ENCODE measurements at places on chromosomes 3 and 15.

GRCh38 chr3:168395551-168395950 lies 299.8 kb upstream of the GOLIM4 start:
- DNase-seq, result no peak

- DNase-seq, result no peak
Measured at GRCh38 chr3:169232863-169233262, 430.6 kb downstream of the MECOM start.

- DNase-seq, result no peak
Measured at GRCh38 chr3:148816427-148816826, 11.2 kb upstream of the CPB1 start.

DNA sequence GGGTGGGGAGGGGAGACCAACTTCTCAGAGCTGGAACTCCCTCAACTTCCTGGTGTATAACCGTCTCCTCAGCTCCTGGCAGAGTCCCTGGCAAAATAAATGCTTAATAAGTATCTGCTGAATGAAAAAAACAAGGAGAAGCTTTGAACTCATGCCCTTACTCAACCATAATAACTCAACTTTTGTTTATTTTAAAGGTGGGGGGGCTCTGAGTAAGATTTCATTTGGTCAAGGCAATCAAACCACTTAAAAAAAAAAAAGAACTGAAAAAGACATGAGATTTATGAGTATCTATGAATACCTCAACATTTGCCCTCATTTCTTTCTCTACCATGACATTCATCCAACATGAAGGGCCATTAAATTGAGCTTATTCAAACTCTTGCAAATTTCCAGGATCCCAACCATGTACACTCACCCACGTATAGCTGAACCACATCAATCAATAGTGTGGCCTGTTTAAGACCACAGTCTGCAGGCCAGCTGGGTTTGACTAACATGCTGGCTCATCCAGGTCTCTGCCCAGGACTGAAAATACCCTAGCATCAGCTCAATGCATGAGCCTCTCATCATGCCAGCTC lies 157.9 kb downstream of the FOXP1 start:
- DNase-seq, result no peak

GRCh38 chr3:129025691-129026435 lies 24.8 kb downstream of the EFCC1 start:
- no peak for DNase-seq

GRCh38 chr15:74144153-74144775 lies 13.9 kb downstream of the ISLR2 start:
- no peak for DNase-seq

DNA sequence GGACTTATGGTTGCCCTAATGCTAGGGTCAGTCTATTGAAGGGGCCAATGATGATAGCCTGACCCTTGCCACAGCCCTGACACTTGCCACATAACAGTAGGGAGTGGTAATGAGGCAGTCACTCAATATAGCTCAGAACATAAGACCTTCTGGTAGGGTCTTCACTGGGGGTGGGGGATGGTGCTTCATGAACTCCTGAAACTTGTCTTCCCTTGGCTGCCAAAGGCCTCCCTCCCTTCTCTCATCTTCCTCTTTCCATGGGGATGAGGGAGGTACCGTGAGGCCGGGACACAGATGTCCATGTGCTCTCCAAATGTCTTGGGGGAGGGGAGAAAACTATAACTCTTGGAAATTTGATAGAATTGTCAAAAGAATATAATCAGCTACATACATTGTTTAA lies 21.1 kb upstream of the THSD4 start:
- no peak for DNase-seq

DNA sequence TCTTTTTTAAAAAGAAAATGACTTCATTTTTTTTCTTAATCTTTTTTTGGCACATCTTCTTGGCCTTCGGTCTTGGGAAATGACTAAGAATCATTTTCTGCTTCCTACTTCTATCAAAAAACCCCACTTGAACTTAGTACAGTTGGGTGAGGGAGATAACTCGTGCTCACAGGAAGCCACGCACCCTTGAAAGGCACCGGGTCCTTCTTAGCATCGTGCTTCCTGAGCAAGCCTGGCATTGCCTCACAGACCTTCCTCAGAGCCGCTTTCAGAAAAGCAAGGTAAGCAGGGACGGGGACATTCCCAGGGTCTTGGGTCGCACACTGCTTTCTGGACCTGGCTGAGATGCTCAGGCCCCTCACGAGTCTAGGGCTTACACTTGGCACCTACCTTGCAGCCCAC lies at the start of gene CCR4:
CCR4 (plus strand) TSS at position 235 of the 402 bp plus-strand sequence. CDS start 1,779 bp downstream, outside the sequence.
- DNase-seq, result peak; percentile 73

DNA sequence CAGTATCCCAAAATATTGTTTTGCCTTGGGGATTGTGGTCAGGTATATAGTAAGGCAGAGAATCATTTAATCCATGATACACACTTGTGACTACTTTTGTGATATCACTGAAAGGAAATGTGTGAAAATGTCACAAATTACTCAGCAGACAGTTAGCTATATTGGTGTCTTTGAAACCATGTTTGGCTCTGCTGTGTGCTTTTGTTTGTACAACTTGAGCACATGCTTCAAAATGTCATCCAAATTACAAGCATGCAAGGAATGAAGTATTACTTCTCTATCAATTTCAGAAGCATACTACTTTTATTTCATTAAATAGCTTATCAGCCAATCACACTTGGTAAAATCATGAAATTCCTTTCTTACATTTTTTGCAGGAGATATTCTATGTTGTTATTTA lies 619.0 kb upstream of the AGTR1 start:
- no peak for DNase-seq

DNA sequence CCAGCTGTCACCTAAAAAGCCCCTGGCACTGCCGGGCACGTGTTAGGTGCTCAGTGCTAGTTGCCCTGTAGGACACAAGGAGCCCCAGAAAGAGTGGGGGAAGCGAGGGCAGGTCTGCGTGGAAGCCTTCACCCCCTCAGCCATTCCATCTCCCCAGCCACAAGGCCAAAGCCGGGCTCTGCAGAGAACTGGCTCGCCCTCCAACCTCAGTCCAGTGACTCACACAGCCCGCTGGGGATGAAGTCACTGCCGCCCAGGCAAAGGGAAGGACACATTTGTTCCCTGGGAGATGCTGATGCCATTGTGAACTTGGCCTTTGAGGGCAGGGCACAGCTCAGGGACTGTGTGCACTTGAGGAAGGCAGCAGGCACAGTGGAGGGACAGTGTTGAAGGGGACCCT lies 48.1 kb downstream of the IQSEC1 start:
- DNase-seq, result peak; percentile 96

- no peak for DNase-seq
Measured at GRCh38 chr15:51335538-51336410, 2.6 kb downstream of the CYP19A1 start.

GRCh38 chr15:68201153-68201878 lies 3.8 kb downstream of the CALML4 start:
- DNase-seq, result no peak

- no peak for DNase-seq
Measured at GRCh38 chr15:67784856-67785430, 40.4 kb upstream of the SKOR1 start.

GRCh38 chr15:37425541-37425940 lies 325.2 kb upstream of the MEIS2 start:
- DNase-seq, result no peak

DNA sequence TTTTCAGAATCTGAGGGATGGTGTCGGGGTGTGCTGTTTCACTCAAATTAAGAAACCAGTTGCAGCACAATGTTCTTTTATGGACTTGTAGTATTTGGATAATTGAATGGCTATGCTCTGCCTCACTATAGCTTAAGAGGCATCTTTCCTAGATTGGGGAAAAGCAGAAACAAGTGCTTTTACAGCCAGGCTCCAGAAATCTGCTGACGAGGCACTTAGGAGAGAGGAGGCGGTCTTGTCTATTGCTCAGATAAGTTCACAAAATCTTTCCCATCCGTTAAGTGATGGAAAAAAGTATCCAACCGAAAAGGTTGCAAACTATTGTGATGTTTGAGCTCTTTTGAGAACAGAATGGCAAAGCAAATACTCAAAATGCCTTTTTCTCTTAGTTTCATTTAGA lies 336.1 kb upstream of the RARB start:
- DNase-seq, result no peak

- no peak for DNase-seq
Measured at GRCh38 chr3:123098426-123099330, 31.9 kb downstream of the PDIA5 start.

DNA sequence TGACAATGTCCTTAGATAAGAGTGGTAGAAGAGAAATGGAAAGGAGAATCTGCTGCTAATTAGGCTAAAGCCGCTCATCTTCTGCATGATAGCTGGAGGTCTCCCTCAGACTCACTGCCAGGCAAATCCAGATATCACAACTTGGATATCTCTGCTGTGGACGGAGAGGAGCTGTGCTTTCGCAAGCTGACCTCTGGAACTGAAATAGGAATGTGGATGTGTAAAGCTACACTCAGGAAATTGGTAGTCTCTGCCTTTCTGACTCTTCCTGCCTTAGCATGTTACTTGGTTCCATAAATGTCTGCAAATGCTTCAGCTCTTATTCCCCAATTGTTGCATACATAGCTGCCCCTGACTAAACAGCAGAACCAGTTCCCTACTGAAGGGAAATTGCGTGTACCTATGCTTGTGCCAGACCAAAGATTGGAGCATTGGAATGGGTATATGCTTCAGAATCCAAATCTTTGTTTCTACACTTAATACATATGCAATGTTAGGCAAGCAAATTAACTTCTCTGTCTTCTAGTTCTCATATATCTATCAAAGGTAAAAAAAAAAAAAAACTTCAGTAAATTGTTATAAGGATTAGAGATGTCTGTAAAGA lies 74.7 kb upstream of the ROBO2 start:
- no peak for DNase-seq

- DNase-seq, result peak; percentile 10
Measured at GRCh38 chr3:159322322-159322939, 520.6 kb downstream of the MFSD1 start.

GRCh38 chr15:67992834-67993233 lies 61.3 kb upstream of the PIAS1 start:
- DNase-seq, result no peak

DNA sequence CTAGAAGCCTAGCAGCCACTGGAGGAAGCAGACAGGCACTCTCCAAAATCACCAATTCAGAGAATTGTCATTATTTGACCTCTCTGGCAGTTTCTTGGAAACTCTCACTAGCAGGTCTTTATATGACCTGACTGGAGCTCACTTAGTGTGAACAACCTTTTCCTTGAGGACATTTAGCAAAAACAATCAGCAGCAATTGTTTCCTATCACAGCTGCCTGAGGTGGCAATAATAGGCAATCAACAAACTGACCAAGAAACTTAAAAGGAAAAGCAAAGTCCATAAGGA lies 162.4 kb upstream of the STT3B start:
- no peak for DNase-seq

GRCh38 chr3:45528429-45528828 lies 66.1 kb upstream of the LIMD1 start:
- DNase-seq, result peak; percentile 70

DNA sequence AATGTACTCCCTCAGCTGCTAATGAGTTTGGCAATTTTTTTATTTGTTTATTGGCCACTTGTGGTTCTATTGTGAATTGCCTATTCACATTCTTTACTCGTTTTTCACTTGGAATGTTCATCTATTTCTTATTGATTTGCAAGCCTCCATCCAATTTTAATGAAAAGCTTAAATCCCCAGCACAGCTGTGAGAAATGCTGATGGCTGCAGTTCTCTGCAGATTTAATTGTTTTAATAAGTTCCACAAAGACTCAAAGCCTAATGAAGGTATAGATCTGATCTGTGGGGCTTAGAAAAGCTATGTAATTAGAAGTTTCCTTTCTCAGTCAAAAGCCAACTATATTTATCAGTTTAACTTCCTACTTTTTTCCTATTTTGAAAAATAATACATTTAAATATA lies 41.5 kb downstream of the LYZL4 start:
- DNase-seq, result no peak

DNA sequence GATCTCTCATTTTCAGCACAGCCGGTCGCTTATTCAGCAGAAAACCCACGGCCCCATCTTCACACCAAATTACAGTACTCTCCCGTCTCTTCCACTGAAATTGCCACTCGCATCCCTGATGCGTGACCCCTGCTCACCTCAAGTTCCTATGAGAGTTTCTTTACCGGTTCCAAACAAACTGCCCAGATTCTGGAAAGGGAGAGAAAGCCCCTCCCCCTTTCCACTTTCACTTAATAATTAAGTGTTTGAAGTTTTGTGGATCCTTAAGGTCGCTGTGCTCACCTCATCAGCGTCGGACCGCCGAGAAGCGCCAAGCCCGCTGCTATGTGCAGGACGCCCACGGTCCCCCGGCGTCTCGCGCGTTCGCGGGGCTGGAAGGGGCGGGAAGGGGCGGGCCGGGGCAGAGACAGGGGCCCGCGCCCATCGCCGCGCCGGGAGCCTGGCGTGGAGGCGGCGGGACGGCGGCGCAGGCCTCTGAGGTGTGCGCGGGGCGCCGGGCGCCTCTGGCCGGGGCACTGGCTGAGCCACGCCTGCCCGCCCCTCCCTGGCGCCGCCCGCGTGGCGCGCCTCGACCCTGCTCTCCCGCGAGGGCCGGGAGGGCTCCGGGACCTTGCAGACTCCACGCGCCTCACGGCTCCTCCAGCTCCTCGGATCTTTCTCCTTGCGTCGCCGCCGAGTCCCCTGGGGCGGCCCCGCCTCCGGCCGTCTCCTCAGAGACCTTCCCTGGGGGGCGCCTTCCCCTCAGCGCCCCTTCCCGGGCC lies at the start of gene GPR156:
GPR156 (minus strand) TSS at position 476 of the 761 bp plus-strand sequence. CDS start 41,124 bp downstream, outside the sequence.
- DNase-seq, result no peak

DNA sequence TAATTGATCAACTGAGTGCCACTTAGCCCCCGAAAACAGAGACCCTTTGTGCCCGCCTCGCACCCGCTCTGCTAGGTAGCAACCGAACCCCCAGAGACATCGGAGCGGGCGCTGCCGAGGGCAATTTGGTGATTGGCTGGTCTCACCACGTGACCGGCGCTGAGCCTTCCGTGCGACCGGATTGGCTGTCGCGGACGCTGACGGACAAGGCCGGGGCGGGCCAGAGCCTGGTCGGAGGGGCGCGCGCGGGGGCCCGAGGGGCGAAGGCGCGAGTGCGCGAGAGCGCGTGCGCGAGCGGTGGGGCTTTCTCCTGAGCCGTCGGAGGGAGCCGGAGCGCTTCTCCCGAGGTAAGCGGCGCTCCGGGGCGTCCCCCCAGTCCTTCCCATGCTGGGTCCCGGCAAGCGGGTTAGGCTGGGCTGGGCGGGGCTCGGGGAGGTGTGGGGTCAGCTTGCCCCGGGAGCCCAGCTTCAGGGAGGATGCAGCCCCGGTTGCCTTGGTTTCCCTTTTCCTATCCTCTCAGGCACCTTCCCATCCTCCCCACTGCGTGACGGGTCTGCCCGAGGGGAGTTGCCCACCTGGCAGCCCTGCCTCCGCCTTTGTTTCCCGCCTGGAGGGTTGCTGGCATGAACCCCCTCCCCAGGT lies at the start of gene TMEM108:
TMEM108 (plus strand) TSS at position 303 of the 642 bp plus-strand sequence.
- DNase-seq, result peak; percentile 31

DNA sequence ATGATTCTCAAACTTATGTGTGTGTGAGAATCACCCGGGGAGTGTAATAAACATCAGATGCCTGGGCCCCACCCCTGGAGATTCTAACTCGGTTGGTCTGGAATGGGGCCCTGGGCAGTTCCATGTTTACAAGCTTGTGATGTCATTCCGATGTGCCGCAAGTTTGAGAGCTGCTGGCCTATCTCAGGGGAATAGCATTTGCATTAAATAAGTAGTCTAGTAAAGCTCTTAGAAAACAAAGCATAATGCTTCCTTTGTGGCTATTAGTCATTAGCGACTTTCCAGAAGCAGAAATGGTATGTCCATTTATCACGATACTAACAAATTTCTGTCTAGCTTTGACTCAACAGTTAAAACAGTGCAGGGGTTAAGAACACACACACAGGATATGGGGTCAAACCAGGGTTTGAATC lies 20.9 kb downstream of the PGBD4 start:
- DNase-seq, result no peak

GRCh38 chr15:37372064-37372463 lies 271.7 kb upstream of the MEIS2 start:
- no peak for DNase-seq

- DNase-seq, result no peak
Measured at GRCh38 chr3:184690192-184690883, 21.5 kb downstream of the MAGEF1 start.
